ENCODE measurements at places on chromosomes 7 and 10. TPM values are rescaled to one million over a fixed set of nuclear protein-coding genes. Genes with fewer than 3 reads are reported as not detected.

GRCh38 chr10:96360766-96361165 lies 2.0 kb upstream of the OPALIN start:
- no peak for DNase-seq

GRCh38 chr10:71264345-71265200 lies 52.2 kb downstream of the UNC5B start:
- DNase-seq = no peak

GRCh38 chr7:130721486-130722277 lies 12.3 kb downstream of the KLF14 start:
- peak; percentile 64 for DNase-seq

DNA sequence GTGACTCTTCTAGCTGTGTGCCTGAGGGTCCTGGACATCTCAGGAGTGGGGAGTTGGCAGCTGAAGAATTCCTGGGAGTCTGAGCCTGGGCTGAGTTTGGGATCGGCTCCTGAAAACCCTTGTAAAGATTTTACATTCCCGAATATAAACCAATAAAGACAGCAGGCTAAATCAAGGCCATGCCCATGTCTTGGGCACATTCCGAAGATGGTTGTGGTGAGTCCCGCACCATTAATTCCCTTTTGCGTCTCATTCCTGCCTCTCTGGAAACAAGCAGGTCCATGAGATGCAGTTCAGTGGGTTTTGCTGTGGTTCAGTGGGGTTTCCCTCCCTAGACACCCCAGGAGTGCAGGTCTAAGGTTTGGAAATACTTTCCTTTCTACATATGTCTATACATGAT lies 90.9 kb downstream of the COL26A1 start:
- DNase-seq = no peak

GRCh38 chr10:4885162-4885561 lies 59.2 kb downstream of the AKR1E2 start:
- no peak for DNase-seq

- DNase-seq = no peak
Observed at GRCh38 chr10:4399556-4399955, 426.5 kb upstream of the AKR1E2 start.

The MCM10 gene
- 24.5 TPM for total RNA-seq
